Activated naive CD8-positive, alpha-beta T cell treated with anti-CD3 and anti-CD28 coated beads, Interleukin-2, amount 10 ng/mL, durations not matched to agents 7 days and 5 days (primary cell): ENCODE measurements at places on chromosomes 4 and X.
A peak's percentile ranks its signal among the peaks of the same experiment; 100 is the strongest.

DNA sequence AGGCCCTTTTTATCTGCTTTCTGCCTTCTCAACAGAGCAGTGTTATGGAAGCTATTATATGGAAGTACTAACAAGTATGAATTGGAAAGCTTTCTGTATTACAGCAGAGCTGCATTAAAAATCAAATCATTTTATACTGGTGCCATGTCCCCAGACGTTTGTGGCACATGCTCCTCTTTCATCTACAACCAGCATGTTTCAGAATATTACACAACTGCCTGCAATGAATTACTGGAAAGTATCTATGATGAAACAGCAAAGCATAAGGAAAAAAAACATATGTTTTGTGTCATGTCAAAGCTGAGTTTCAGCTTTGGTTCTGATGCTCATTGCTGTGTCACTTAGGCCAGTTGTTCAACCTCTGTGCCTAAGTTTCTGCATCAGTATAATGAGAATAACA, 576.8 kb downstream of the GBA3 start:
- DNase-seq: no peak

DNA sequence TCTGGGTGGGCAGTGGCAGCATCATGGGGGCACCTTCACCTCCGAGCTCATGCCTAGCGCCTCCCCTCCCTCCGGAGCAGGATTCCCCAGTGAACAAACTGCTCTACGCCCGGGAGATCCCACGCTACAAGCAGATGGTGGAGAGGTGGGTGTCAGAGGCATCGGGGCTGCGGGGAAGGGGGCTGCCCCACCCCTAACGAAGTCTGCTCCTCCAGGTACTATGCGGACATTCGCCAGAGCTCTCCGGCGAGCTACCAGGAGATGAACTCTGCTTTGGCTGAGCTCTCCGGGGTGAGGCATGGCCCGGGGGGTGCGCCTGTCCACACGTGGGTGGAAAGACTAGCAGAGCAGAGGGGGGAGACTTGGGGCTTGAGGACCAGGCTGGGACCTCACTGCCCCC, 2.7 kb upstream of the SRPK3 start:
- no peak for DNase-seq

DNA sequence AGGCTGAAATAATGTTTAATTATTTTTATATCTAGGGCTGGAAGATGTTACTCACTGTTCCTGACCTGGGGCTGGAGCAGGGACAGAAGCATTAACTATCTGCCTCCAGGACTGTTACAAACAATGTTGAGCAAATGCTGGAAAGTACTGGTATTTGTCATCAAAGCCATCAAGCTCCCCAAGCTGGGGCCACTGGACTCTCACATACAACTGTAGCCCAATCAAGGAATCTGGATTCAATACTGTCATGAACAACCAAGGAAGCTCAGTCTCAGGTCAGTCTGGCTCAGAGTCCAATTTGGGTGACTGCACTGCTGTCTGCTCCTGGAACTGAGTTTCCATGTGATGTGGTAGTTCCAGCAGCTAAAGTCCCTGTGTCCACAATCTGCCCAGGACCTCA, 50.4 kb downstream of the APOO start:
- DNase-seq: no peak

DNA sequence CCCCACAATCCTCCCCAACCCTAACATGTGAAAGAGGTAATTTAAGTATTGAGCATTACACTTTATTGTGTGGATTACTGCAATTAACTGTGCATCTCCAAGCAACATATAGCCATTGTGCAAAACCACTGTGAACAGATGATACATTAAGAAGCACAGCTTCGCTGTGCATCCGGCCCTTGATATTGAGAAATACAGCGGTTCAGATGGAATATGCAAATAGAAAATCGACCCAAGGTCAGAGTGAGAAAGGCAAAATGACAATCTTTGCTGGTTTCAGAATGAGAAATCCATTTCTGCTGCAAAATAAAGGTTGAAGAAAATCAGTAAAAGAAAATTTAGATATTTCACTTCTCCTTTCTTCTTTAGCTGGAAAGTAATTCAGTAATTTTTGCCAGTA, 805.9 kb upstream of the GRID2 start:
- no peak for DNase-seq

GRCh38 chr4:61533140-61533539, 333.0 kb downstream of the ADGRL3 start:
- no peak for DNase-seq

DNA sequence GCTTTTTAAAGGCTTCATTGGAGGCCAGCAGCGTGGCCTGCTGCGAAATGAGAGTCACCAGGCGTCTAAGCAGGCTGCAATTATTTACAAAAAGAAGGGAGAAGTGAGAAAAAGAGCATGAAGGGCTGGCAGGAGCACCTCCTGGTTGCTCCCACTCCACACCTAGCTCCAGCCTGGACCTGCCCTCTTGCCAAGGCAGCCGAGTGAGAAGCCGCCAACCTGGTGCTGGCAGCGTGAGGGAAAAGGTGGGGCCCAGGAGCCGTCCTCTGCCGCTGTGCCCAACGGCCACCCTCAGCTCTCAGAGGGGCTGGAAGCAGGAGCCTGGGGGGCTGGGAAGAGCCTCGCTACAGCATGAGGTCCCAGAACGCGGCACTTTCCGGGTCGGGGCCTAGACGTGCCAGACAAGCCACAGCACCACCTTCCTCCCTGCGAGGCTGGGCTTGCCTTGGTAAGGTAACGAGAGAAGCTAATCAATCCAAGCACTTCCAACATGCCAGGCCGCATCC, 16.3 kb downstream of the SLC6A8 start:
- no peak for DNase-seq

GRCh38 chr4:99708551-99708950, 50.9 kb upstream of the C4orf54 start:
- DNase-seq: no peak

DNA sequence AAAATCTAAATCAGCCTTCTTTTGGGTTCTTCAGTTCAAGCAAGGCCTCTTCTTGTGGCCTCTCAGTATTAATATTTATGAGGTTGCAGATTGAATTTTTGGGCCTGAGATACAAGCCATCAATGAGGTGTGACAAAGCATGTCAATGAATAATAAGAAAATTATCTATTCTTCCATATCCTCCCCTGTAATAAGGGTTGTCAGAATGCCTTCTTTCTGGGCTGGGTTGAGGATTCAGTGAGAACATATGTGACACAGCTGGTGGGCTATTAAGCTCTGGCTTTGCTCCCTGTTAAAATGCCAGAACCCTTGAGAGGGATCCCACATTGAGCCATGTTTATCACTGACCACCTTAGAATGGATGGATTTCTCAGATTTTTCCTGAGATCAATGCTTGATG, 187.2 kb downstream of the AR start:
- DNase-seq: no peak

DNA sequence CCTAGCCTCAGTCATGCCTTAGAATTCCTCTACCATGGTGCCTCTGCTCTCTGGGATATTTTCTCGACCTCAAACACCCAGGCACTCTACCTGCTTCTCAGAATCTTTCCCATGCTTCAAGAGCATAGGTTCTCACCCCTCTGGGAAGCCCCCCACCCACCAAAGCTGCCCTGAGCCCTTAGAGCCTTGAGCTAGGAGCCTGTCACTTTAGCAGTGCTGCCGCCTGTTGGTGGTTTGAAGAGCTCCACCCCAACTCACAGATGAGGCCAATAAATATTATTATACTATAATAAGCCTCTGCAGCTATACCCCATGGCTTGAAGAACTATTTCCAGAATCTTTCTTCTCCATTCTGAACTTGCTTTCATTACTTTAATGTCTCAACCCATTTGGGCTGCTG, 109.7 kb downstream of the RTL5 start:
- no peak for DNase-seq

- no peak for DNase-seq
Observed at GRCh38 chr4:71494539-71494938, 155.7 kb downstream of the SLC4A4 start.

- DNase-seq: peak; percentile 59
Observed at GRCh38 chrX:12973561-12974304, 1.2 kb upstream of the TMSB4X start.

GRCh38 chrX:69179380-69179911, 14.2 kb upstream of the PJA1 start:
- DNase-seq: no peak

DNA sequence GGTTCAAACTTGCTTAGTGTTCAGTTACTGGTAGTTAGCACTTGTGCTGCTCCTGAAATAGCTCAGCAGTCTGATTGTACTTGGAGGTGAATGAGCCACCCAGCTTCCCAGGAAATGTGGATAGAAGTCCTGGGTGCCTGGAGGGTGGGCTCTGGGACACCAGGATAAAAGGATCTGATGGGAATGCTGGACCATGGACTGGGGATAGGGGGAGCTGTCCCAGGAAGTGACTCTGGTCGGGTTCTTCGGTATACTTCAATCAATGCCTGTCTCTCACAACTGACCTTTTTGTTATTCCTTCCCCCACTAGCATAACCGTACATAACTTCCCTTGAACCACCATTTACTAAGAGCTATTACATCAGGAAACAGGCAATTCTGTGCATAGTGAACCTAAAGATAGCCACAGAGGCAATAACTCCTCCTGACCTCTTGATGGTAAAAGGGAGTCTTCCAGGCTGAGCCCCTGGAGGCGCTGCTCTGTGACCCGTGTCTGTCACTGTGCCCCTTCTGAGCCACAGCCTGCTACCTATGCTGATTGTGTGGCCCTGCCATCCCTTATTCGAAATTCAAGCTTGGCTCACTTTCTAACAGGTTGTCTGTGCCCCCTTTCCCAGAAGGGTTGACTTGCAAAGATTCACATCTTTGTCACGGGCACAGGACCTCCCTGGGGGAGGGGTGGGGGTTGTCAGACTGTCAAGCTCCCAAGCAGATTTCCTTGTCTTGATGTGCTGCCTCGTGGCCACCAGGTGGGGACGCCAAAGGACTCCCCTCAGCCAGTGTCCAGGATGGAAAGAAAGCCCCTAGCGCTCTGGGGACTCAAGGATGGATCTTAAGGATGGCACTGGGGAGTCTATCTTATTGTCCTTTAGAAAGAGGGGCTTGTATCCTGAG, 24.5 kb upstream of the WDR1 start:
- DNase-seq: no peak

DNA sequence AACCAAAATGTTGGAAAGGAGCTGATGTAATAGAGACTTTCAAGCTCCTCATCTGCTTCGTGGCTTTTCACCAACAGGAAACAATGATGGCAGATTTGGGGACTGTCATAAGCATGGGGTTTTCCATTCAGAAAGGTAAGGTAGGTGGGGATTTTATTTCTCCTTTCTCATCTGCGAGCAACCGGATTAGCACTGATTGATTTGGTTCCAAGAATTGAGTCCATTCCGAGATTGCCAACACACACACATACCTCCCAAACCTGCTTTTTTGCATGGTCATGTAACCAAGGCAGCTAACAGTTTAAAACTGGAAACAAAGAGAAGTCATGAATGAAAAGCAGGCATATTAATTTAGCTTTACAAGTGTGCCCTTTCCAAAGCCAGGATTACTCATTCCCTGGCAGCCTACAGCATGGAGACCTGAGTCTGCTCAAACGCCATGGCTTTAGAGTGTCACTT, 63.0 kb upstream of the LNX1 start:
- DNase-seq: no peak

GRCh38 chrX:21757960-21758359, at the start of gene SMPX:
Gene SMPX (minus strand): TSS chrX:21758116. CDS start chrX:21754290, 3,826 bp downstream.
- DNase-seq: no peak

GRCh38 chr4:121679267-121679666, 17.5 kb downstream of the ANXA5 start:
- no peak for DNase-seq

DNA sequence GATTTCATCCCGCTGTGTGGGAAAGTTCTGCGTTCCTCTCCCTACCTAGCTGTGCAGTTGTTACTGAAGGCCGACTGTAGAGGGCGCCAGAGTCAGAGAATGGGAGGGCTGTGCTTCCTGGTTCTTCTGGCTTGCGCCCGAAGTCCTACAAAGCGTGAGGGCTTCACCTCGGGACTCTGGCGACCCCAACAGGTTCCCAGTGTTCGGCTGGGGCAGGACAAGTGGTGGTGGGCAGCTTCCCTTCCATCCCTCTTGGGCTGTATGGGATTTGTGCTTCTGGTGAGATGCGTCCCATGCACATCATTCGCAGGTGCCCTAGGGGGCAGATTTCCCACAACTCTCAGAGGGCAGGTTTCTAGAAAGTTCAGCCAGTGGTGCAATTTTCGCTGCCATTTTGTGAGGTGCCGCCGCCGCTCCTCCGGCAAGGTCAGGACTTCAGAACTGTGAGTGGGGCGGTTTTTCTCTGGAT, 27.3 kb downstream of the CT45A1 start:
- DNase-seq: peak; percentile 59

DNA sequence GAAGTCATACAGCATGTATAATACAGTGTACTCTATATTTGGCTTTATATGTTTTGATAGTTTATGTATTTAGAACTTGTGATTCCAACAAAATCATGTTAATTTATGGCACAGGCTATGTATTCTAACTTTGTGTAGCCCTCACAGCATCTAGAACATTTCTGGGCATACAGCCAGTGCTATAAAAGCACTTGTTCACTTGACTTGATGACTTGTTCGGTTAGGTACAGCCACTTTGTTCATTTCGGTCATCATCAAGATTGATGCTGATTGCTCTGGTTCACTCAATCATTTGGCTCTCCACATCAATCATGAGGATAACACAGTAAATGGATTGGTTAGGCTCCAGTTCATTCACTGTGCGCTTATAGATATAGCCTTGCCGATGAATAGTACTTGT, 97.6 kb upstream of the IRS4 start:
- DNase-seq: no peak

GRCh38 chr4:180766045-180766444, 1477.2 kb upstream of the TENM3 start:
- no peak for DNase-seq

- DNase-seq: peak; percentile 52
Observed at GRCh38 chrX:54358424-54359211, 772 bp upstream of the WNK3 start.

GRCh38 chr4:86595426-86595805, 1.3 kb downstream of the PTPN13 start:
- DNase-seq: no peak

- DNase-seq: no peak
Observed at GRCh38 chrX:87846956-87847355, 329.4 kb downstream of the KLHL4 start.

- DNase-seq: no peak
Observed at GRCh38 chr4:152083338-152083737, 322.5 kb upstream of the GATB start.

DNA sequence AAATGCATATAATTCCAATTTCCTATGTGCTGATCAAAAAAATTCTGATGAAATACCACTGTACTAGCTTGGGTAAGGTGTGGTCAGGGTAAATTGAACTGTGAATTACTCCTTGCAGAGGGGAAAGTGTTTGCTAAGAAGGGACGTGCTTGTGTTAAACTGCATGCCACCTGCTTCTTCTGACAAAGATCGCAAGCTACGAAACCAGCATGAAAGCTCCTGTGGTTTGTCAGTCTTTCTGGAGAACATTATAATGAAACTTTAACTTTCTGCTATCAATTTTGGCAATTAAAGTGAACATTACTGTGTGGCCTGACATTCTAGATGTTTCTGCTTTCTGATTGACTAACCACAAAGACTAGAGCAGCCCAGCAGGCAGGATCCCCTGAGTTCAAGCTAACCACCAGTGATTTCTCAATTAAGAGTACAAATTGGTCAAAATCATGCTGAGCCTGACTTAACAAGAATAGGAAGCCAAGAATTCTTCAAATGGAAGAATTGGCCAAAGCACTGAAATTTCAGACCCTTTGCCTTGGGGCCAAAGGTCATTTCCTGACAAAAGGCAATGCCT, 239.0 kb downstream of the SLITRK2 start:
- DNase-seq: no peak

- DNase-seq: no peak
Observed at GRCh38 chr4:20676501-20677197, 23.6 kb upstream of the PACRGL start.
